HAP-1 (cell line): ENCODE measurements at places on chromosomes 3 and 15.

DNA sequence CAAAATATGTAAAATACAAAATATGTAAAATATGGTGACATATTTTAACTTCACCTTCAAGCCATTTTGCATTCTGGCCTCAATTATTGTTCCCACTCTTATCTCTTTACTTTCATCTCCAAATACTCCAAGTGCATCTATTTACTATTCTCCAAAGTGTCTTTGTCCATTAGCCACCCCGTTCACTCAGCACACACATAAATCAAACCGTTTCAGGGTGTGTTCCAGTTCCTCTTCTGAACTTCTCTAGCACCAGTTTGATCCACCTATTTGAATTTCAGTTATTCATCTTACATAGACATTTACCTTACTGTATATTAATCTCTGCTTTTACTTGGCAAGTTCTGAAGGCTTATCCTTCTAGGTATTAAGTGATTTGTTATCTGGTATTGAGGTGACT lies 45.1 kb downstream of the SGO1 start:
- no peak for DNase-seq

GRCh38 chr3:55405436-55405835 lies 81.7 kb downstream of the WNT5A start:
- DNase-seq, result peak; percentile 21

DNA sequence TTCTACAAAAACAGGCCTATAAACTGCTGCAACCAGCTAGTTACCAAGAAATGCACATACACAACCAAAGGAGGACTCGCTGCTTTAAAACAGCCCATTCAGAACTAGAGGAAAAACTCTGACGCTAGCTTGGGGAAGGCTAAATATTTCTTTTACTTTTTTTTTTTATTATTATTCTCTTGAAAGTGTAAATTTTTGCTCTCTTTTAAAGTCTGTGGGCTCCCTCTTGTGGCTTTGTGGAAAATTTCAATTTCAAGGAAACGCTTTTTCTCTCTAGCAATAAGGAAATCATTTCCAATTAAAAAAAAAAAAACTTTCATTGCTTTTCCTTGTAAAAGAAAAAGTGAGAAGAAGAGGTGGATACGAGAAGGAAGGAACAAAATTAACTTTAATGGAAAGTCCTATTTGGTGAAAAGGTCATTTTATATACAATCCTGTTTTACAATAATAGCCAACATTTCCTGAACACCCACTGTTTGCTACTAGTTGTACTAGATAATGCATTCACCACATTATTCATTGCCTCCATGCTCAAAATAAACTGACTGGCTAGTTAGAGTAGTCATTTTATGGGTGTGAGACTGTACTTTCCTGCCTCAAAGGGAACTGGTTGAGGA lies 51.2 kb upstream of the SAMMSON start:
- peak; percentile 36 for DNase-seq

DNA sequence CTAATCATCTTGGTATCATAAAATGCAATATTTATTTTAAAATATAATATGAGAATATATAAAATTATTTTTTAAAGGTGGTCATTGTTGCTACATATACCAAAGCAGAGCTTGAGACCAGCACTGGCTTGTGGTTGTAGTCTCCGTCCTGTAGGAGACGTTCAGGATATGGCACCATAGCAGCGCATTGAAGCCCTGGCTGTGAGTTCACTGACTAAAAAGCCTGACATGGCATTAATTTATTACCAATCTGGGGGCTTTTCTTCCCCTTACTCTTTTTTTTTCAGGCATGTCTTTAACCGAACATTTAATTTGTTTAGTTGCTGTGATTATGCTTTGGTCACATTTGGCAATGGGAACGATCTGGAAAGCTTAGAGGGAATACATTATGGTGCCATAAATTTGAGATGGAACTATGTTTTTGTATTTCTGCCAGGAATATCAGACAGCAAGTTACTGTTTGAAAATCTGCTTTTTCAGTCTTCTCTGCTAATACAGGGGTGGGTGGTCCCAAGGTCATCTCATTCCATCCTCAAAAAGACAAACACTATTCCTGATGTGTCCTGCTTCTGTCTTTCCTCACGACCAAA lies 108.5 kb downstream of the ZIC4 start:
- no peak for DNase-seq

DNA sequence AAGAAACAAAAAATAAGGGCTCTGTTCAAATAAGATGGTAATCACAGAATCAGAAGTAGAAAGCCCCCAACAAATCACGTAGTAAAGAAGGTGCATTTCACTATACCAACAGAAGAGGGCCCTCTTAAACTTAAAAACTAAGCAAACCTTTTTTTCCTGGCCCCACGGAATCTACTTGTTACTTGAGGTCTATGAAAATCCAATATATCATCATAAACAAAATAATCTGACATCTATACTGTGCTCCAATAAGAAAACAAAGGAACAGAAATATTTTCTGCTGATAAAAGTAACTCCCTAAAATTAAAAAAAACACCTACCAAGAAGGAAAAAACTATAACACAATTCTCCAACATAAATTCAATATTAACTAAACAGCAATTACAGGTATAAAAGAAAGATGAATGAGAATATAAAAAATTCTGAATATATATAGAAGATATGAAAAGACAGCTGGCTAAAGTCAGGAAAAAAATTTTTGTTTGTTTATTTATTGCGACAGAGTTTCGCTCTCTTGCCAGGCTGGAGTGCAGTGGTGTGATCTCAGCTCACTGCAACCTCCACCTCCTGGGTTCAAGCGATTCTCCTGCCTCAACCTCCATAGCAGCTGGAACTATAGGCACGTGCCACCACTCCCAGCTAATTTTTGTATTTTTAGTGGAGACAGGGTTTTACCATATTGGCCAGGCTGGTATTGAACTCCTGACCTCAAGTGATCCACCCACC lies 81.8 kb downstream of the CLASP2 start:
- peak; percentile 36 for DNase-seq

DNA sequence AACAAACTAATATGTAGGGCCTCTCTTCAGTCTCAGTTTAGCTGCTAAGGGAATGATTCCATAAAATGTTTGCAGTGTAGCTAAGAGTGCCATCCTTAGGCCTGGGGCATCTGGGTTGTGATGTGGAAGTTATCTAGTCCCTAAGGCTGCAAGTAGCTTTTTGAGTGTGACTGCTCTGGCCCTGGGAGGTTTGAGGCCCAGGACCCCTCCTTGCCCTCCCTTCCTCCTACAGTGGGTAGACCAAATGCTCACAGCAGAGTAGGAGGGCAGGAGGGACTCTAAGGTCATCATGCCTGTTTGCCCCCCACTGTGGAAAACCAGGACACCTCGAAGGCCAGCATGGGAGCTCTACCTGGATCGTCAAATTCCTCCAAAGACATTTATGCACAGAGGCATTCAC lies 115.0 kb downstream of the EPHB1 start:
- no peak for DNase-seq

DNA sequence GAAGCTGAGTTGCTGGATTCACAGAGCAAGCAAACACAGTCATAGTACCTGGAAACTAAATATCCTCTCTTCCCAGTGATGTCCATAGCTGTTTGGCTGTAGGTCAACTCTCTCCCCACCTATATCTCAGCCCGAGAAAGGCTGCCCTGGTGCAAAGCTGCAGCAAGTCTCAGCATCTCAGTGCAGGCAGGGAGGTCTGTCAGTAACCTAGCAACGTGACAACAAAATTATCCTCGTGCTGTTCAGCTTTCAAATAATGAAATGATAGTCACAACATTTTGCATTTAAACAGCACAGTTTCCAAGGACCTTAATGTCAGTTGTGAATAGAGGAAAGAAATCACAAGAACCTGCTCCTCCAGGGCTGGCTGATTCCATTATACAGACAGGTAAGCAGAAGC lies 83.6 kb downstream of the CHST2 start:
- no peak for DNase-seq

DNA sequence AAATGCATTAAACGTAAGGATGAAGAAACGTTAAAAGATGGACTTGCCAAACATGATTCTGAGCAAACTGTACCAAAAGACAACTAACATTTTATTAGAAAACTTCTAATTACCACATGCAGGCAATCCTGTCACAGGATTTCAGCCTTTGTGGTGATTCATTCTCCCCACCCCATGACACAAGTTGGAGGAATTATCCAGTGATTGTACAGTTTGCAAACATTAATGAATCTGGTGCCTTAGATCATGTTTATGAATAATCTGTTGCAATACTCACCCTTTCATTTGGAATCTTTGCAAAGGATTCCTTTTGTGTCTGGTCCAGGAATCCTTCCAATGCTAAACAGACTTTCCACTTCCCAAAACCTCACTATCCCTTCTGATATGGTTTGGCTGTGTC lies 23.3 kb upstream of the ERC2 start:
- DNase-seq, result no peak

DNA sequence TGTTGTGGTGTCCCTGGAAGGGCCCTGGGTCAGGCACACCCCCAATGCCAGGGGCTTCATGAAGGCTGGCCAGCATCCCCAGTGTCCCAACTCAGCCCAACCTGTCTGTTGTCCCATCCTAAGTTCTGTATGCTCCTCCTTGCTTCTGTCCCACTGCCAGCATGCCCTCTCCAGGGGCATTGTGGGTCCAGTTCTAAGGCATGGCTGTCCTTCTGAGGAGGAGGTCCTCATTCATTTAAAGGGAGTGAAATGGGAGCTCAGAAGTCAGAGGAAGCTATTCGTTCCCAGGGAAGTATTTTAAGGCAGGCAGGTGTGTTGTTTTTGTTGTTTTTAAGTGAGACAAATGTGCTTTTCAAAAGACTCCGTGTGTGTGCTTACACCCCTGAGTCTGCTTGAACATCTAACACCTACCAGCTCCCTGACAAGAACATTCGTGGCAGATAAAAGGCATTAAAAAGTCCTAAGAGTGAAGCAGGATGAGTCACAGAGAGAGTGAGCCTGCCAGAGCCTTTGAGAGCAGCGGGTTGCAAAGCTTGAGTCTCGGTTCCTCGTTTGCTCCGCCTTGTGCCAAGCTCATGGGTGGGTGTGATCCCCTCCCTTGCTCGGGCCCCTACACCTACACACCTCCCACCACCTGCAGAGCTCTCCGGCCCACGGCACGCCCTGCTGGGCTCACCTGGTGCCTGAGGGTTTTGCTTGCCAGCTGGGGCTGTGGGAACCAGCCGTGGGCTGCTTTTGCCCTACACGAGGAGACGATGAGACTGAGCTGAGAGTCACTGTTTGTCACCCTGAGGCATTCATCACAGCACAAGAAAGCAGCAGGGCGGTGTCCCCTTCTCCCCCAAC lies 183.4 kb upstream of the TOPAZ1 start:
- DNase-seq, result no peak

GRCh38 chr15:77416954-77417353 lies 3.0 kb downstream of the PEAK1 start:
- DNase-seq, result no peak

- DNase-seq, result no peak
Observed at GRCh38 chr15:31298707-31299172, 27.9 kb upstream of the KLF13 start.

GRCh38 chr15:25508369-25509002 lies 69.7 kb upstream of the UBE3A start:
- peak; percentile 56 for DNase-seq

GRCh38 chr15:49637857-49638256 lies 17.0 kb downstream of the DTWD1 start:
- DNase-seq, result peak; percentile 89

GRCh38 chr15:63986751-63987341 lies 59.4 kb downstream of the DAPK2 start:
- DNase-seq, result no peak

DNA sequence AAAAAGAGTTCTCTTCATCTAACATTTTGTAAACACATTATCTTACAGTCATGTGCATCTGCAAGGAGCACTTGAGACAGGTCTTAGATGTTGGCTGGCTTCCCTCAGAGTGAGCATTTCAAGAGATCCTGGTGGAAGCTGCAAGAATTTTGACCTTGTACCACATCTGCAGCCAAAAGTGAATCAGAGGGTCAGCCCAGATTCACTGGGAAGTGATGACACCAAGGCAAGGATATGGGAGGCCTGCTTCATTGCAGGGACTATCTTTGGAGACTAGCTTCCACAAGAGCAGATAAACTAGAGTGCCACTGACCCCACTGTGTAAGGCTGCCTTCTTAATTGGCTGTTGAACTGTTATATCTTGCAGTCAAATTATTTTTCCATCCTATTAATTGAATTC lies 21.3 kb upstream of the GADL1 start:
- no peak for DNase-seq

DNA sequence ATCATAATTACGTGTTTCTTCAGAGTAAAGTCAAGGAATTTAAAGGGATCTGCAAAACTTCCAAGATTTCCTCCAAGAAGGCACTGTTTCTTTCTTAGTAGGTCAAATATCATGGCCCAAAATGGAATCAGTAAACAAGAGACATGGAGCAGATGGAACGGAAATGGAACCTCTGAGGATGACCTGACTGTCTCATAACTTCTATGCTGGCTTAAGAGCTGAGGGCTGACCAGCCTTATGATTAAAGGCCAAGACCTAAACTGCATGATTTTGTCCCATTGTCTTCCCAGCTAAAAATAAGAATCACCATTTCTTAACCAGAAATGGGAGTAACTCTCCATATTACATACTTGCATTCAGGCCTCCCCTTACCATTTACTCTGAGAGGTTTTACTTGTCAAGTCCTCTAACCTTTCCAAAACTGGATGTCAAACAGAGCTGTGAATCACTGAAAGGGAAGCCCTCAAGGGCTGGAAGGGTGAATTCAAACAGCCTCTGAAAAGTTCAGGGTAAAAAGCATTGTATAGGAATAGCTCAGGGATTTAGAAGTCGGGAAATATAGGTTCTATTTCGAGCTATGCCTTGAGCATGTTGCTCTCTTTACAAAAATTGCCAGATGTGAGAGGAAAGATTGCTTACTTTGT lies 103.7 kb downstream of the MEIS2 start:
- no peak for DNase-seq

DNA sequence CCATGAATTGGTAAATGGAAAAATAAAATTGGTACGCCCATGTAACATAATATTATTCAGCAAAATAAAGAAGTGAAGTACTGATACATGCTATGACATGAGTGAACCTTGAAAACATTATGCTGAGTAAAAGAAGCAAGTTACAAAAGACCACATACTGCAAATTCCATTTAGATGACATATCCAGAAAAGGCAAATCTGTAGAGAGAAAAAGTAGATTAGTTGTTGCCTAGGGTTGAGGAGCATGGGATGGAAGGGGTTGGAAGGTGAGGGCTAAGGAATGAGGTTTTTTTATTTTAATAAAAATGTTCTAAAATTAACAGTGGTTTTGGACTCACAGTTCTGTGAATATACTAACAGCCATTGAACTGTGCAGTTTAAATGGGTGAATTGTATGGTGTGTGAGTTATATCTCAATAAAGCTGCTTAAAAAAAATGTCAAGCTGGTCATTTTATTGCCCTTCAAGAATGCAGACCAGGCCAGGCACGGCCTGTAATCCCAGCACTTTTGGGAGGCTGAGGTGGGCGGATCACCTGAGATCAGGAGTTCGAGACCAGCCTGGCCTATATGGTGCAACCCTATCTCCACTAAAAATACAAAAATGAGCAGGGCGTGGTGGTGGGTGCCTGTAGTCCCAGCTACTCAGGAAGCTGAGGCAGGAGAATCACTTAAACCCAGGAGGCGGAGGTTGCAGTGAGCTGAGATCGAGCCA lies 8.1 kb upstream of the DLG1 start:
- no peak for DNase-seq
